ENCODE measurements at places on chromosomes 3 and 15.

GRCh38 chr3:47370887-47371697 lies 9.7 kb upstream of the PTPN23 start:
- no peak for DNase-seq

DNA sequence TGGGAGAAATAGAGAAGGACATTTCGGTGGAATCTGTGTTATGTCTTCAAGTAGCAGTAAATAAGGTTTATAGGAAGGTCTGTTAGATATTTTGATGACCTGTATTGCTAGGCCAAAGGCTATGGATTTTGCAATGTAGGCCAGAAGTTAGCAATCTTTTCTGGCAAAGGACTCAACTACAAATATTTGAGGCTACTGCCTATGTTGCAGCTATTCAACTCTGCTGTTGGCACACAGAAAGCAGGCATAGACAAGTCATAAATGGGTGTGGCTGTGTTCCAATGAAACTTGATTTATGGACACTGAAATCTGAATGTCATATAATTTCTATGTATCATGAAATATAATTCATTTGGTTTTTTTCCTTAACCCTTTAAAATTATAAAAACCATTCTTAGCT lies 438.7 kb upstream of the C2CD4B start:
- no peak for DNase-seq

DNA sequence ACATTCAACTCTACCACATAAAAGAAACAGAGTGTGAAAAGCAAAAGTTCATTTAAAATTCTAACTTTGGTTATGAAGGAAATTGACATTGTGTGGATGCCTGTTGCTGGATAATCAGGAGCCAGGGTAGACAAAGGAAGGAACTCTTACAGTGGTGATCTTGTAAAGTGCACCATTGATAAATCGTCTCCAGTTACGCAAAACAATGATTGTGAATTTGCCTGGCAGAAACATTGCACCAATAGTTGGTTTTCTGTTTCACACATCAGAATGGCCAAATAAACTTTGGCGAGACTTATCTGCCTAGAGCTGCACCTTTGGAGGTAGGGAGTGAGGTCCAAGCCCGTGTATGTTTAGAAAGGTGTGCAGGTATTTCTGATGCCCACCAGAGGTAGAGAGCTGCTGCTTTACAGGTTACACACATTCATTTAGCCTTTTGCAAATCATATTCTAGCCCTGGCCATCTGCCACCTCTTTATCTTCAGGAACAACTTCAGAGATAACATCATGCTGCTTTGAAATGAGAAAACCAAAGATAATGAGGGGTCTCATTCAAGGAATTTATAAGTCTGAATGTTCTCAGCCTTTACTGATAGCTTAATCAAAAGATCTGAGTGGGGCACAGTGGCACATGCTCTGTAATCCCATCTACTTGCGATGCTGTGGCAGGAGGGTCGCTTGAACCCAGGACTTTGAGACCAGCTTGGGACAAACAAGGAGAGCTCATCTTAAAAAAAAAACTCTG lies 47.4 kb upstream of the P3H2 start:
- DNase-seq = no peak

DNA sequence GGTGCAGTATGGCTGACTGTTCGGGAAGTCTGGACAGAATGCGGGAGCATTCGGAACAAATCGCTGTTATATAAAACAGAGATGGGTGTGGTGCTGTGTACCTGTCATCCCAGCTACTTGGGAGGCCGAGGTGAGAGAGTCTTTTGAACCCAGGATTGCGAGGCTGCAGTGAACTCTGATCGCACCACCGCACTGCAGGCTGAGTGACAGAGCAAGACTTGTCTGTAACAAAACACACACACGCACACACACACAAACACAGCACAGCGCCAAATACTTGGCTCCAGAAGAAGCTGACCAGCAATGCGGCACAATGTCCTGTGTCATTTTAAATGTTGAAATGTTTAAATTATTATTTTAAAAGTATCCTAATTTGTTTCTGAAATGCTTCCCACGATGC lies 12.6 kb downstream of the RFTN1 start:
- no peak for DNase-seq

- DNase-seq = no peak
These were observed 121.2 kb downstream of the TLE3 start for GRCh38 chr15:69976366-69976994.

GRCh38 chr15:61748529-61748928 lies 311.7 kb downstream of the VPS13C start:
- DNase-seq = no peak

DNA sequence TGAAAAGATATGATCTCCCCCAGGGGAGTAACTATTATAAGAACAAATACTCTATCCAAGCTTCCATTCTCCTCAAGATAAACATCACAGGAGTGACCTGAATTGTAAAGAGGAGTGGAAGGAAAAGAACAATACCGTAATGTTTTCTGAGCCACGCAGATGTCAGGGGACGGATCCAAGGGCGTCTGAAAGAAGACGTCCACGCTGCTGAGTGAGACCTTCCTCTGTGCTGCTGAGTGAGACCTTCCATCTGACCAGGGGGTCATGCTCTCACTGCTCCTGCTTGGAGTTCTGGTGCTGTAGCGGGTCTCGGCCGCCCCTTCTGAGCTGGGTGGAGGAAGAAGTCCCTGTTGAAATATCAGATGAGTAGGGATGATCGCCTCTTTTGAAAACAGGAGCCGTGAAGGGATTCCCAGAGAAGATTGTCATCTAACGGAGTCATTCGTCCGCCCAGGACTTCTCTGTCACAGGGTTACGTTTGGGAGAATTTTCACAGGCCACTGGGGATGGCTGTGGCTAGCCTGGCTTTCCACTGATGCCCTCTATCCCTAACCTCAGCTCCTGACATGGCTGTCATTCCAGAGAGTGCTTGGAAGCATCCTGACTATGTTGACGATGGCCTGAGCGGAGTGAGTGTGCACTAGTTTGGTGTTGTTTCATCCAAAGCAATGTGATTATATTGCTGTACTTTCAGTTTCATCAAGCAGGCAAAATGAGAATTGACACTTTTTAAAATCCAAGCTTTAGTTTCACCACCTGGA lies 184.9 kb downstream of the APBA2 start:
- peak; percentile 69 for DNase-seq

DNA sequence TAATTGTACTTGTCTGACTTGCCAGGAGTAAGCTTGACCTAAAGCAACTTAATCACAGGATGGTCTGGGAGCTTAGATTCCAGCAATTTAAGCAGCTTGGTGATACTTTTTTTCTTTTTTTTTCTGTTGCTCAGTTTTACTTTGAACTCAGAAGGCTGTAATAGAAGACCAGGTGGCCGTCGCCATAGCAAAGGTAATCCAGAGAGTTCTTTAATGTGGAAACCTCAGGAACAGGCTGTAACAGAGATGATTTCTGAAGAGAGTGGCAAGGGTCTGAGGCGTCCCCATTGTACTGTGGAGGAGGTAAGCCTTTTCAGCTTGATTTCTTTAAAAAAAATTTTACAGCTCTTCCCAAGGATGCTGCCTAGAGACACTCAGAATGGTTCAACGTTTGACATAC lies 20.1 kb downstream of the SENP2 start:
- no peak for DNase-seq

GRCh38 chr3:58052373-58053273 lies 44.4 kb downstream of the FLNB start:
- no peak for DNase-seq

- peak; percentile 43 for DNase-seq
These were observed 1.9 kb upstream of the PLCD1 start for GRCh38 chr3:38031022-38031994.

GRCh38 chr15:51724199-51724598 lies 13.3 kb downstream of the LYSMD2 start:
- DNase-seq = no peak

DNA sequence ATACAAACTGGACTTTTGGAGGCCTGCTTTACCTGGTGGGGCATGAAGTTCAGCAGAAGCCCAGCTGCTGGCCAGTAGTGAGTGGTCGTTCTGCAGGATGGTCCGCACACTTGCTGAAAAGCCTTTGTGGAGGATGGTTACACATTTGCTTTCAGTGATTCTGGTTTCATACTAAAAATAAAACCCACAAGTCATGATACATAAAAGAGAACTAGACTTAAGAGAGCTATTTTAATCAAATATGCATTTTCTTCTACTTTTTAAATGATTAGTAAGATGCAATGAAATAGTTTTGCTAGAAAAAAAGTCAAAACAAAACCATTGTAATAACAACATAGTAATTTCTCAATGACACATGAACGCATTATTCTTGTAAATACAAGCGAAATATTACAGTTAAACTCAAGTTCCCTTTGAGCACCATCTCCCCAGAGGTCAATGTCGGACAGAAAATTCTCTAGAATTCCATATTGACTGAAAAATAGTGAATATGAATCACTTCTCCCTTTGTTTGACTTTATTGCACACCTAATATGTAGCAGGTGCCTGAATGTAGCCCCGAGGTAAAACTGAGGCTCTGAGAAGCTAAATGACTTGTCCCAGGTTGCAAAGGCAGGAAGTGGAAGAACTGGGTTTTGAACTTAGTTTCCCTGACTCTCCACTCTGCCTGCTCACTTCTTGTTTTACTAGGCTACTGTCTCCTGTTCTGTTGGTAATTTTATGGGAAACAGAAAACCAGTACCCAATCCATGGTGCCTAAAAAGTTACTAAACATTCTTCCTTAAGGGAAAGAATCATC lies 8.3 kb downstream of the IL5RA start:
- no peak for DNase-seq

GRCh38 chr3:100060685-100061484 lies 53.4 kb downstream of the FILIP1L start:
- DNase-seq = no peak

- DNase-seq = no peak
These were observed 69.0 kb downstream of the SLC12A8 start for GRCh38 chr3:125143538-125143937.

GRCh38 chr3:187986514-187986934 lies 167.4 kb upstream of the LPP start:
- no peak for DNase-seq

GRCh38 chr15:92421976-92422375 lies 28.3 kb downstream of the ST8SIA2 start:
- no peak for DNase-seq

GRCh38 chr15:29652595-29652994 lies 169.7 kb downstream of the TJP1 start:
- DNase-seq = no peak

DNA sequence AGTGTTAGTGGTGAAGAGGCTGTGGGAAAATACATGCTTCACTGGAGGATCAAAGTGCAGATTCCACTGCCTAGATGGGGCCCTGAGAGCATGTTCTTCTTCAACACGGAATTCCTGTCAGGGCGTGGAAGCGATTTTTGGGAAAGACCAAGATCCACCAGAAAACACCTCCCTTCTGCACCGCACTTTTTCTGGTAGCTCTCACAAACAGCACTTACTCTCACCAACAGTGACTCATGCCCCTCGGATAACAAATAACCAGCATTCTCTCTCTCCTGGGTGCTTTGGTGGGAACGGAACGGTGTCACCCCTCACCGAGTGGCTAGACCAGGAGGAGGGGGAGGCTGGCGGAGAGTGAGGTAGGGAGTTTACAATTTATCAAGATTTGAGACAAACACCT lies 40.1 kb downstream of the ADAMTSL3 start:
- no peak for DNase-seq

DNA sequence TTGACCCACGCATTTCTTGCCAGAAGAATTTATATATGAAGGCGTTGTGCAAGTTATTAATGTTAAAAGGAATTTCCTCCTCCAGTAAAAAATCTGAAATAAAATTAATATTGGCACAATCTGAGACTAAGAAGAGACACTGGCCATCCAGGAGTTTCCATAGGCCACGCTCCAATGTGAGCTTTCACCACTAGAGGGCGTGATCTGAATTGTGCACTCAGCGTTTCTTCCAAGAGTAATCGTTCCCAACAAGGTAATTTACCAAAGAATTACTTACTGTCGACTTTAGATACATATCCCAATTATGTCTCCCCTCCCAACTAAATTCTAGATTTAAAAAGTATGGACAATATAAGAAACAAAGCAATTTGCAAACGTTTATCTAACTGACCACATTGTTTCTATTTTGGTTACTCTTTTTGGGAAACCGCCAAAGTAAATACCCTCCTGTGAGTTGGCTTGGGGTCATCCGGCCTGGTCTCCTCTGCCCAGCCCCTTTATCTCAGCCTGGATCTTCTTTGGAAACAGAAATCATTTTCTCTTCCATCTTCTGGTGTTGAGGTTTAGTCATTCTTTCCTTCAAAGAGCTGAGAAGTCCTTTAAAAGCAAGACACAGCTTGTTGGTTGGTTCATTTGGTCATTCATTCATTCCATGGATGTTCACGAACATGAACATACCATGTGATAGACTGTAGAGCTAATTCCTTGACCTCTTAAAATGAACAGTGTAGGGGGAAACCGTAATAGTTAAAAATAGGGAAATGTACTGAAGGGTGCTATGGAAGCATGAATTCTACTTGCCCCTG lies 26.2 kb downstream of the POLR2M start:
- DNase-seq = peak; percentile 19

DNA sequence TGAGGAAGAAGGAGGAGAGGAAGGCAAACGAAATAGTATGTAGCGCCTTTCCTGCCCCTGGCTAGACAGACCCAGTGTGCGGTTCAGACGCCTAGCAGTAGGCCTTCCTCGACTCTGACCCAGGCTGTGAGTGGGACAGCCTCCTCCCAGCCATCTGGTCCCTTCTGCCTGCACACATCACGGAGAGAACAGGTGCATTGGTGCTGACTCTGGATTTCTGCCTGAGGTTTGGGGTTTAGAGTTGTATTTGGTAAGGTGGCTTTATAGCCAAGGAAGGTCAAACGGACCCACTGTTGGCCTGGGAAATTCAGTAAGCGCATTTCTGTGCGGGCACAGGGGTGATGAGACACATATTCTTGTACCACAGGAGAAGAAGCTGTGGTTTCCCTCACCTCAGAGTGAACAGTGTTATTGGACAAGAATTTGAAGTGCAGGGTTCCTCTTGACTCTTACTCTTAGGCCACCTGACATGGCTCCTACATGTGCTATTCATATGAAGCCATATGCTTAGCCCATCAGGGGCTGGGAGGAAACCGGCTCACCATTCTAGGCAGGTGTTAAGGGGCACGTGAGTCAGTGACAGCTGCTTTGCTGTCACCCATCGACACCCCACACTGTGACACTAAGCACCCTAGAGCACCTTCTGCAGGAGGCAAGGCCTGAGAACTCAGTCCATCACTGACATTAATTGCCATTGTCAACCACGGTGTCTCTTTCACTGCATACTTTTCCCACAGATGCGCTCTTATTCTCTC lies 143.3 kb downstream of the CHDH start:
- DNase-seq = no peak

GRCh38 chr3:162770551-162770950 lies 1273.9 kb downstream of the OTOL1 start:
- DNase-seq = no peak

GRCh38 chr3:99875929-99876841 lies 58.5 kb downstream of the CMSS1 start:
- peak; percentile 42 for DNase-seq

- DNase-seq = no peak
These were observed 3.3 kb downstream of the CALML4 start for GRCh38 chr15:68201879-68202261.

- DNase-seq = no peak
These were observed at the start of gene VILL for GRCh38 chr3:37990527-37990926. Gene VILL, plus strand, starts transcription at chr3:37990786. Its CDS starts 2,887 bp downstream, at chr3:37993673.

GRCh38 chr3:102531686-102532085 lies 96.9 kb downstream of the ZPLD1 start:
- no peak for DNase-seq

All from nucleus accumbens (tissue), 56 donors.